ENCODE measurements at places on chromosomes 1 and 21. TPM values are rescaled to one million over a fixed set of nuclear protein-coding genes. Genes with fewer than 3 reads are reported as not detected.

GRCh38 chr1:153217212-153217611, at the start of gene PRR9:
Gene PRR9, plus strand, starts transcription at chr1:153217584. Its CDS starts 561 bp downstream, at chr1:153218145.
- DNase-seq, result no peak

GRCh38 chr1:94917251-94917650, 9.7 kb downstream of the CNN3 start:
- DNase-seq, result no peak

GRCh38 chr21:44764319-44765230, 37.0 kb downstream of the UBE2G2 start:
- no peak for DNase-seq

The GNAT2 gene
- 1.3 TPM for total RNA-seq

Measured in OCI-LY7 (cell line).